ENCODE measurements at places on chromosomes 5 and 9. TPM values are rescaled to one million over a fixed set of nuclear protein-coding genes. Genes with fewer than 3 reads are reported as not detected.

Gene C5orf52
- total RNA-seq: not detected

Gene TRPM3
- not detected for total RNA-seq

Gene ZNF346
- total RNA-seq: 14.7 TPM

Gene ZNF782
- total RNA-seq: 3.1 TPM

Gene ALDH7A1
- total RNA-seq: 40.9 TPM
